ENCODE measurements at places on chromosomes 1 and 21.

DNA sequence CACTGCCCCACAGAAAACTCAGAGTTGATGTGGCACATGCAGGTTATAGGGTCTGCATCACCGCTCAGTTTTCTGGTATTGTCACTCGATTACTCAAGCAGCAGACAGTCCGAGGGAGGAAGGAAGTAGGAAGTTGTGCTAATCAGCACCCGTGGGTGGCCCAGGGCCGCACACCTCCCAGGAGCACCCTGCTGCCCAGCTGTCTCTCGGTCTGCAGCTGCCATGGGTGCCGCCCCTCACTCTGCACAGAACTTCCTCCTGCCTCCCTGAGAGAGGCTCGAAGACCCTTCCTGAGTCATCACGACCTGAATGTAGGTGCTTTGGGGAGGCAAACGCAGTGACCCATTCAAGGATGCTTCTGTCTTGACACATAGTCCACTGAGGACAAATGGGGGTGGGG lies 4.2 kb upstream of the TFF3 start:
- DNase-seq: no peak

GRCh38 chr1:156497743-156498431 lies 2.7 kb downstream of the MEF2D start:
- DNase-seq: no peak

- no peak for DNase-seq
Measured at GRCh38 chr1:2334883-2335534, 56.3 kb downstream of the MORN1 start.

GRCh38 chr1:181057079-181057478 lies 23.3 kb downstream of the MR1 start:
- DNase-seq: no peak

DNA sequence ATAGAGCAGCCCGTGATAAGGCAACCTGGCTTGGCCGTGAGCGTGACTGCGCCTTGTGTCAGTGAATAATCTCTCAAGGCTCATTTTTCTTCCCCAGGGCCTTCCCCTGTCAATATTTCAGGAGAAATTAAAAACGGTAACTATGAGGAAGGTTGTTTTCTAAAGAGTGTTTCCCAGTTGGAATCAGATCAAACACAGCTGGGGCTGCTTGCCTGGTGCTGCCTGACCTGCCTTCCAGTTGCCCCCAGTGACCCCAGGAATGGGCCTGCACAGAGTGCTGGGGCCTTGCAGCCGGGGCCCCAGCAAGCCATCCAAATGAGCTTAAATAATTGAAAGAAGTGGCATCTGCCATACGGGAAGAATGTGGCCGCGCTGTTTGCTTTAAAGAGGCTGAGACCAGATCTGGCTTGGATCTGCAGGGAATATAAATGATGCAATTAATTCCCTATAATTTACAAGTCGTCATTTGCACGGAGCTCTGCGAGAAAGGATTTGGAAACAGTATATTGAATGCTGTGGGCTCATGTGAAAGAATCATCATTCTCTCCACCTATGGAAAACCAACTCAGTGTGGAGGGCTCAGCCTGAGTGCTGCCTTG lies 203.9 kb downstream of the C1orf94 start:
- DNase-seq: no peak

GRCh38 chr21:26840201-26840600 lies 5.0 kb downstream of the ADAMTS1 start:
- peak; percentile 22 for DNase-seq

DNA sequence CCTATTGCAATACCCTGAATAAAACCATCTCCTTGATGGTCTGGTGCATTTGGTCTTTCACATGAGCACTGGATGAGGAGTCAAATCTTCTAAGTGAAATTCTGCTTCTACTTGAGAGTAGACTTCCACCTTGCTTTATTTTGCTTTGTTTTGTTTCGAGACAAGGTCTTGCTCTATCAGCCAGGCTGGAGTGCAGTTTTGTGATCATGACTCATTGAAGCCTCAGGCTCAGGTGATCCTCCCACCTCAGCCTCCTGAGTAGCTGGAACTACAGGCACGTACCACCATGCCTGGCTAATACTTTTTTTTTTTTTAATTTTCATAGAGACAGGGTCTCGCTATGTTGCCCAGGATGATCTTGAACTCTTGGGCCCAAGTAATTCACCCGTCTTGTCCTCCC lies 65.8 kb upstream of the F3 start:
- DNase-seq: no peak

- DNase-seq: no peak
Measured at GRCh38 chr1:71666609-71667008, 585.8 kb upstream of the ZRANB2 start.

DNA sequence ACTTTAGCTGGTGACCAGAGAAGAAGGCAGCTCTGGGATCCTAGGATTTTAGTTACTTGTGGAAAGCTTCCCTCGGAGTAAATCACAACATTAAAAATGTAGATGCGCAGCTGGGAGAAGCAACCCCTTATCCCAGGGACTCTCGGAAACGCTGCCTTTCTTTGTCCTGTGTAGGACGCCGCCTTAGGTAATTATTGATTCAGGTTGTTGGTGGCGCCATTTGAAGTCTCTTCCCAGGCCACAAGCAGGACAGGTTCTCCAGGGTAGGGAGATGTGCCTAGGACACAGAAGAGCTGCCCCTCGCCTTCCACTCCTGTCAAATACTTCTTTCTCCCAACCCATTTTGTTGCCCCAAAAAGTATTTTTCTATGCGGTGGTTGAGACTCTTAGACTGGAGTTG lies 10.3 kb downstream of the SLC37A1 start:
- no peak for DNase-seq

GRCh38 chr1:74771913-74772515 lies 39.1 kb downstream of the TYW3 start:
- DNase-seq: no peak

DNA sequence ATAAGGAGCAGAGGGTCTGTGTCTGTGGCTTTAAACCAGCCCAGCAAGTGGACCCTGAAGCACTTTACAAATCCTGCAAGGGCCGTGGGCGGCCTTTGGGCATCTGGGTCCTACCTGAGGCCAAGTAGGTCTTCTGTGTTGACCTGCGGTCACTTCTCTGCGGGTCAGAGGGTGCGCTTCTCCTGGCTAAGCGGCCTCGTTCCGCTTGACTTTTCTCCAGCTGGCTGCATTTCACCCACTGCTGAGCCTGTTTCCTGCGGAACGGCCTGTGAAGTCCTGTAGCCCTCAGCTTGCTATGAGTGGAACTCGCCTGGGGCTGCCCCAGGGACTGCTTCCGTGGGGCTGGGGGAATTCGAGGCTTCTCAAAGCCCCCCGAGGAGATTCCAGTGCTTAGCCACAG lies 43.3 kb downstream of the SLC37A1 start:
- DNase-seq: no peak

DNA sequence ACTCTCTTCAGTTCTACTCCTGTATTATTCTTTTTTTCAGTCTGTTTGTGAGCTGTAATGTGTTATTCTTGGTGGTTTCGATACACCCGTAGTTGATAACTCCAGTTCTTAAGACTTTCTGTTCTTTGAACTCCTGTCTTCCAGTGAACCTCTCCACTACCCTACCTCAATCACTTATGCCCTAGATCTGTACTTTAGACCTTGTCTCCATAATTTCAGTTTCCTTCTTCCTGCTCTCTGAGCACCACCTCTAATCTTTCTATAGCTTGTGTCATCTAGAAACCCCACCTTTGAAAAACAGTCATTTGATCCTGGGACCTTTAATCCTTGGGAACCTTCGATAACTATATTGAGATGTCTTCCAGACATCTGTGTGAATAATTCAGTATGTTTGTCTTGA lies 159.3 kb downstream of the PIK3R3 start:
- DNase-seq: no peak

GRCh38 chr1:114524944-114525343 lies 13.9 kb upstream of the TRIM33 start:
- no peak for DNase-seq

- no peak for DNase-seq
Measured at GRCh38 chr1:18899363-18900049, 2.8 kb downstream of the ALDH4A1 start.

DNA sequence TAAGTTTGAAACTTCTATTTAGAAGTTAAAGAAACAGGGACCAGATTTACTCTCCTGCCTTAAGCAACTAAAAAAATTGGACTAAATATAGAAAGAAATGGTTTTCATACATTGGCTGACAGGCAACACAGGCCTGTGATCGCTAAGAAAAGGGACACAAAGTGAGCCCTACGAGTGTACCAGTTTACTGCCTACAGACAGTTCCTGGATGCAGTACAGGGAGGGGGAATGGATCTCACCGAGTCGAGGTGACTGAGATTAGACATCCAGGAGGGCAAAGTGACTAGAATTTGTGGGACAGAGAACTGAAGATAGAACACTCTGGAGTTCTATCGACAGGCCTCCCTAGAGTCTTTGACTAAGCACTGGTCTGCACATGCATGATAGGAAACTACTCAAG lies 16.0 kb downstream of the PHC2 start:
- no peak for DNase-seq

GRCh38 chr1:43293176-43293575 lies 7.6 kb upstream of the TIE1 start:
- no peak for DNase-seq

- peak; percentile 40 for DNase-seq
Measured at GRCh38 chr1:203324105-203325025, 19.0 kb downstream of the BTG2 start.

- peak; percentile 9 for DNase-seq
Measured at GRCh38 chr1:2382621-2383361, 8.6 kb downstream of the MORN1 start.

DNA sequence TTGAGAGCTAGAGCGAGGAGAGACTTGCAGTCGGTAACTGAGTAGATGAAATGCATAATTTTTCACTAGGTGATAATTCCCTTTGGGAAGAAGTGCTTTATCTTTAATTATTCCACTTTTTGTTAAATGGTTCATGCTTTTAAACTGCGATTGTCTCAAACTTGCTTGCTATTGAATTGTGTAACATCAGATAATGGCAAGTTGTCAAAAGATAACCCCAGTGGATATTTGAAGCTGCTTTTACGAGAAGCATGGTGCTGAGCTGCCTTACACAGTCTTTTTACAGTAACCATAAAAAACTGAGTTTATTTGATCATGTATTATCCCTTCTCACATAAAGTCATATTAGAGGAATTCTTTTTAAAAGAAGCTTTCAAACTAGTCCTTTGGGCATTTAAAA lies 30.2 kb downstream of the TMEM50B start:
- DNase-seq: no peak

DNA sequence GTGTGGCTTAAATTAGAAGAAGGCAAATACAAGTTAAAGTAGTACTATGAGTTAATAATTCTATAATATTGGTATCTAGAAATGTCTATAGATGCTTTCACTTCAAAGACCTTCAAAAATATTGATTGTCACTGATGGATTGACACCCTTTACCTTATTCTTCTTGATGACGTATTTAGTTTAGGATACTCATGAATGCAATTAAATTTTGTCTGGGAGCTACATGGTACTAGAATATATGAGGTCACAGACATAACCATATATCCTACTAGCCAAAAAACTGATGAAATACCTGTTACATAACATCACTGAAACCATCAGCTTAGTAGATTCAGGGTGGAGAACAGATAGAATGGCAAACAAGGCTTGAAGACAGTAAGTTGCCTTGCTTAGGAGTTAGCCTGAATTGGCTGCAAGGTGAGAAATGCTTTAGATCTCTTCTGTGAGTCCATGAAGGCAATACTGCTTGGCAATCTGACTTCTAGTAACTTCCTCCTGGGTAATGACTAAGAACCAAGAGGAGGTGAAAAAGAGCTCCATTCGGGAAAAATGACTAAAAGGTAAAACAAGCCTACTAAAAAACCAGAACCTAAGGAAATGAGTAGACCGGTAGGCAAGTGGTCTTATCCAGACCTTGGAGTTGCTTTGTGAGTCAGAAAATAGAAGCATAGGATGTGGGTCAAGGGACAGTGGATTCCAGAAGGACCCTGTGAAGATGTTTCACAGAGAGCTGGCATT lies 16.9 kb upstream of the ARHGAP29 start:
- DNase-seq: no peak

DNA sequence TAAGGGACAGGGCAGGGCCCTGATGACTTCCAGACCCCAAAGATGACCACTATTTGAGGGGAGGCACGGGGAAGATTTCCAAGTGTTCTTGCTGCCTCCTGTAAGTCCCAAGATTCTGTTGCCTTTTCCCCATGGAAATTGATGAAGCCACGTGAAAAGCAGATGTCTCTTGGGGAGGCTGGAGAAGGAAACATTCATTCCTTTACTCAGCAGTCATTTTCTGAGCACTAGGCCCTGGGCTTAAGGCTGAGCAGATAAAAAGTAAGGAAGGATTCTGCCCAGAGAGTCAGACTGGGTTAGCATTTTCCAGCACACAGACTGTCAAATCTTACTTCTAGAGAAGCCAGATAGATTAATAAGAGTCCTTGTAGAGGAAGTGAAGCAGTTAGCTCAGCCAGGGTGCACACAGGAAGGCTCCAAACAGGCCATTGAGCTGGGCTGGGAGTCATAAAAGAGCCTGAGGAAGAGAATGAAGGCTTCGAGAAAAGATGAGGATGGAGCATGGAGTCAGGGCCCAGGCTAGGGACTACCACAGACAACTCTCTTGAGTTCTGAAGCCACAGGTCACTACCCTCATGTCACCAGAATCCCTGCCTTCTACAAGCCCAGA lies 10.1 kb downstream of the EXTL1 start:
- DNase-seq: no peak

GRCh38 chr21:46142582-46143473 lies 12.6 kb downstream of the FTCD start:
- DNase-seq: no peak

- DNase-seq: no peak
Measured at GRCh38 chr1:205076245-205076761, 8.0 kb downstream of the TMEM81 start.

DNA sequence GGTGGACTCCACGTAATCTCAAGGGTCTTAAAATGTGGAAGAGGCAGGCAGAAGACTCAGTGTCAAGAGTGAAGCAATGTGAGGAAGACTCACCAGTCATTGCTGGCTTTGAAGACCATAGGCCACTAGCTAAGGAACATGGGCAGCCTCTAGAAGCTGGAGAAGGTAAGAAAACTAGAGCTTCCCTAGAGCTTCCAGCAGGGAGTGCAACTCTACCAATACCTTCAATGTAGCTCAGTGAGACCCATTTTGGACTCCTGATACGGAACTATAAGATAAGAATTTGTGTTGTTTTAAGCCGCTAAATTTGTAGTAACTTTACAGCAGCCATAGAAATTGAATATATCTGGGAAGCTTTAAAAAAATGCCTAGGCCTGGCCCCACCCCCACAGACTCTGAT lies 18.9 kb downstream of the METTL13 start:
- no peak for DNase-seq

- DNase-seq: no peak
Measured at GRCh38 chr1:224751624-224752311, 135.7 kb downstream of the CNIH3 start.

DNA sequence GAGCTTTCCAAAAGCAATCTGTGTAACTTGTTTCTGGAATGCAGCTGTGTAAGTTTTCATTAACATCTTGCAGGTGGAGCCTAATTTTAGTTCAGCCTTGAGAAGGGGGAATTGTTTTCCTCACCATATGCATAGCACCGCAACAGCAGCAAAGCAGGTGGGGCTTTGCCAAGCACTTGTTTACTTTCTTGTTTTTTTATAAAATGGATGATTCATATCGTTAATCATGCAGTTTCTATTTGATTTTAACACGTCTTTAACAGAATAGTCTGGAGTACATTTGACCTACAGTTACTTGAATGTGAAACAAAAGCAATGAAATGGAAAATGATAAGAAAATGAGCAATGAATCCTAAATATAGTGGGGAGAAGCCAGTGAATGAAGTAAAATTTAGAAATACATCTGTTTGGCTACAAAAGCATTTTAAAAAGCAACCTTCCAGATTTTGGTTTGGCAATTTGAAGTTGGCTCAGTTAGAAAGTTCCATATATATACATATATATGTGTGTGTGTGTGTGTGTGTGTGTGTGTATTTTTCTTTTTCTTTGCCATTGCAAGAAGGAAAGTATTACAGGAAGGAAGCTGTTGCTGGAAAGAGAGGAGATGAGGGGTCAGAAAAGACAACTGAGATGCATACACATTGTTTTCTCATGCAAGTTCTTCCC lies 119.0 kb upstream of the ADGRL2 start:
- DNase-seq: no peak

Measured in stimulated activated CD4-positive, alpha-beta T cell treated with anti-CD3 and anti-CD28 coated beads, Interleukin-1b, Interleukin-23, amount 100 ng/mL, for 48 hours (primary cell).